Activated T-cell treated with anti-CD3 and anti-CD28 coated beads for 1 hour (primary cell): ENCODE measurements at places on chromosomes 12 and 14.

GRCh38 chr12:25771476-25771875 is 187.0 kb upstream of the RASSF8 start:
- no peak for DNase-seq

- DNase-seq = no peak
Observed at GRCh38 chr12:100959481-100959880, 164.9 kb downstream of the ANO4 start.

- DNase-seq = no peak
Observed at GRCh38 chr12:9730591-9730990, 2.3 kb downstream of the CLECL1 start.

DNA sequence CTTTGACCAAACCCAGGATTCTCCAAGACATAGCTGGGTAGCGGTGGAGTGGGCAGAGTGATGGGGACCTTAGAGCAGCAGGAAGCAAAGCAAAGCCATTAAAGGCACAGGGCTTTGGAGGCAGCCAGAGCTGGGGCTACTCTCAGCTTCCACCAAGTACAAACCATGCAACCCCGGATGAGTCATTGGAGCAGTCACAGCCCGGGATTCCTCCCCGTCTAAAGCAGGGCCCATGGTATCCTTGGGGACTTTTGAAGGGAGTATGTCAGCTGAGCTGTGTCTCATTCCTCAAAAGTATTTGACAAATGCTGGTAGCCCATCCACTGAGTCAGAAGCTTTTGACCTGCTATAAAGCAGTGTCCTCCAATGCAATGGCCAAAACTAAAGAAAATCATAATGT is 9.7 kb upstream of the IFI27 start:
- DNase-seq = no peak

GRCh38 chr14:84490081-84490480 is 1039.9 kb upstream of the FLRT2 start:
- no peak for DNase-seq

DNA sequence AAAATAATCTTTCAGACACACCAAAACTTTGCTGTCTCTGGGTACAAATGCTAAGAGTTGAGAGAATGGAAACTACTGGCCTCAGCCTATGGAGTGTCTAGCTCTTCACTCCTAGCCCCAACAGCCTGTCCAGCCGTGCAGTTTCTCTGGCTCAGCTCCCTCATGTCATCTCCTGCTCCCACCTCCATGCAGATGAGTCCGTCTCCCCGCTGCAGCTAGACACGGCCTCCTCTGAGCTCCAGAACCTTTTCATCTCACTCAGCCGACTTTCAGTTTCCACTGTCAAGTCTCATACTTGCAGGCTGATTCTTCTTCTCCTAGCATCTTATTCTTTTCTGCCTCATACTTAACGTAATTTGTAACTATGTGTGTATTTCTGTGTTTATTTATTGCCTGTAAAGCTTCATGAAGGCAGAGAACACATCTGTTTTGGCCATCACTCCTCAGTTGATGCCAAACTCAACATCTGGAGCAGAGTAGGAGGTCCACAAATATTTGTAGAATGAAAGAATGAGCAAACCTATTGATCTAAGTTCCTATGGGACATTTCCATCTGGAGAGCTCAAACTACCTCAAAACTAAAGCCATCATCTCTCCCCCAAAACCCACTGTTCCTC is 139.8 kb upstream of the PWP1 start:
- no peak for DNase-seq

GRCh38 chr14:64684091-64684490 is 20.1 kb upstream of the PLEKHG3 start:
- DNase-seq = no peak

DNA sequence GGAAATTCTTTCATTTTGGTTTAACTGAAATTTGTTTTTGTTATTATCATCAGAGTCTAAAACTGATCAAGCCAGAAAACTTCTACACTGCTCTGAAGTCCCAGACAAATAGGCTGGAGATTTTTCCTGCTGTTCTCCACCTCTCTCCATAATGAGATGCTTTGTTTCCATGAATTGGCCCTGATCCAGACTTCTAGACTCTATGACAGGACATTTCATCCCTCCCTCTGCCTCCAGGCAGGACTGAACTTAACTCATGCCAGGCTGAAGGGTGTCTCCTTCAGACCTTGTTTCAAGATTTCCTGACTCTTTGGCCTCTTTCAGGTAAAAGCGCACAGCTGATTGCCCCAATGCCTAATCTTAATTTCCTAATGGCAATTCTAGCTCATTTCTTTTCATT is 69.1 kb upstream of the HOXC13 start:
- DNase-seq = no peak

GRCh38 chr14:54654605-54655004 is 87.7 kb downstream of the SAMD4A start:
- DNase-seq = no peak

GRCh38 chr12:10503460-10503859 is 2.2 kb upstream of the EIF2S3B start:
- DNase-seq = no peak

- no peak for DNase-seq
Observed at GRCh38 chr12:45547822-45548221, 181.7 kb upstream of the ARID2 start.

DNA sequence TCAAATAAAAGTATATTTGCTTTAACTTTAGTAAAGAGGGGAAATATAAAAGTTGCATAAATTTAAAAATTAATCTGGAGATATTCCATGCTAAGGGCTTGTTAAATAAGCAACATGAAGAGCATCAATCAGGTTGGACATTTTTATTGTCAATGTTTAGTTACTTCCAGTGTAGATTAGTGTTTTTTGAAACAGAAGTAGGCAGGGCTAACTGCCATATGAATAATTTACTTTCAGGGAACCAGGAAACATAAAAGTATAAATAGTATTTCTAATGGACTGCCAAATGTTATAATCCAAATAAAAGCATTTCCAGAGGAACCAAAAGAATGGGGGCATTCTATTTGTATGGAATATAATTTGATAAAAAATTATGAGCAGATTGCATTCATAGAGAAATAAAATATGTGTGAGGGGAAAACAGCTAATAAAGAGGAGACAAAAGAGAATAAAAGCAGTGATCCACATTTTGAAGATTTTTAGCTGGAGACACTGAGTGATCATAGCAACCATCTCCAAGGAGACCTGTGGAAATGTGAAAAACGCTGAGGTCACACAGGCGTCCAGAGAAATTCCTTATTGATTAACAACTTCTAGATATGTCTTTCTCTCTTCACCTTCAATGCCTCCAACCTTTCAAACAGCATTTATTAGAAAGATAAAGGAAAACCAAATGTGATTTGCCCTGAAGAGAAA is 70.8 kb downstream of the SRGAP1 start:
- DNase-seq = no peak

- no peak for DNase-seq
Observed at GRCh38 chr12:89033062-89033461, 319.2 kb downstream of the DUSP6 start.

DNA sequence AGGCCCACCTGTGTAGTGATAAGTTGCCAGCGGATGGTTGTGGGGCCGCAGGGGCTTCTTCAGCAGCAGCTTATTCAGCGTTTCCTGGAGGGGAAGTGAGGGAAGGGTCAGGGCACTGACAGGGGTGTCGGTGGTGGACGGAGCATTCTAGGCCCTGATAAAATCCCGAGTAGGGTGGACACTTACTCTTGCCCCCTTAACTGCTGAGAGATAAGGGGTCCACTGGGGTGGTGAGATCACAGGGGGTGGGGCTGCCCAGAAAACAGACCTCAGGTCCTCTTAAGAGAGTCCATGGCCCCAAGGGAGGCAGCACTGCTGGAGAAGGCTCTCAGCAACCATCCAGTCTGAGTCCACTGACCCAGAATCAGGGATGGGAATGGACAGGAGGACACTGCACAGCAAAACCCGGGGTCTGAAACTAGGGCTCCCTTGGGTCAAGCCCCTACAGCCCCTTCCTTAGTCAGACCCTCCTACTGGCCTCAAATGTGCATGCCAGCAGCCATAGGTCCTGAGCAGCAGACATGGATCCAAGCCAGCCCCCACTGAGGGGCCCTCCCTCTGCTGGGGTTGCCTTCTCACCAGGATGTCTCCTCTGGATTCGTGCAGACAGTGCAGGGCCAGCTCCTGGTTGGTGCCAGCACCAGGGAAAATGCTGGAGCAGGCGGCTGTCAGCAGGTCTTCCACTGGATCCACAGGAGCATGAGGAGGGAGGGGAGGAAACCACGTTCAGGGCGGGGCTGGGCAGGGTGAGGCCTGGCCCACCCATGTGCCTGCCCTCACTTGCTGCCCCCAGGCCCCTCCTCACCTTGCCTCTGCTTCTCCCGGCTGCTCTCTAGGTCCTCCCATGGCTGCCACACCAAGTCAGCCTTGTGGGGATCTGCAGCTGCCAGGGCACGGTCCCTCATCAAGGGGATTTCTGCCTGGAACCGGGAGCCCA is 12.1 kb upstream of the PNMA1 start:
- no peak for DNase-seq

GRCh38 chr12:121560392-121561008 is 20.3 kb downstream of the KDM2B start:
- DNase-seq = no peak

DNA sequence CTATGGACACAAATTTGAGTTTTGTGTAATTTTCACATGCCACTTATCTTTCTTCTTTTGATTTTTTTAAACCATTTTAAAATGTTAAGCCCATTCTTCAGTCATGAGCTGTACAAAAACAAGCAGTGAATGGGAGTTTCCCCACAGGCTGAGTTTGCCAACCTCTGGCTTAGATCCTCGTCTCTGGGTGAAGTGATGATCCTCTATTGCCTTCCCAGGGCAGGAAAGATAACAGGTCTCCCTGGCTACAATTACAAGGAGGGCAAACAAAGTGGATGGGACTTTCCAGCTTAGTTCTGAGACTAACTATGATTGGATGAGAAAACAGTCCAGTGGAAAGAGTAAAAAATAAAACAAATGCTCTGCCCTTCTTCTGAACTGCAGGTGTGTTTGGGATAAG is 203.7 kb downstream of the SPTSSA start:
- DNase-seq = no peak

- no peak for DNase-seq
Observed at GRCh38 chr12:8156416-8156815, 399 bp upstream of the ZNF705A start.

- no peak for DNase-seq
Observed at GRCh38 chr14:71130491-71131179, 223.4 kb downstream of the PCNX1 start.

- DNase-seq = no peak
Observed at GRCh38 chr12:119072440-119072839, 91.1 kb downstream of the SRRM4 start.

GRCh38 chr14:81423504-81423903 is 23.4 kb upstream of the STON2 start:
- DNase-seq = no peak

GRCh38 chr12:76080017-76080728 is 4.3 kb downstream of the NAP1L1 start:
- DNase-seq = no peak

DNA sequence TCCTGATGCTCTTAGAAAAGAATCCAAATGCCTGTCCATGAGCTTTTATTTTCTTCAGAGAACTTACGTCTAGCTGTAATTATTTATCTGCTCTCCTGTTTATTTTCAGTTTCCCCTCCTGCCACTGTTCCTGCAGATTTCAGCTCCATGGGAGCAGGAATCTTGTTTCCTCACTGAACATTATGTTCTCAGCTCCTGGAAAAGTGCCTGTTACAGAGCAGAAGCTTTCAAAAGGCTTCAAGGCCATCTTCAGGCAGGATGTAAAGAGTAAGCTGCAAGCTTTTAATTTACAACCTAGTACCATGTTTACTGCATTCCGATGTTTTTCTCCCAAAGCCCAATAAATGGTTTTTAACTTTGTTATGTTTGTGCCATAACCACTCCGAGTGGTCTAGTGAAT is 98.4 kb upstream of the BTG1 start:
- DNase-seq = no peak

- DNase-seq = no peak
Observed at GRCh38 chr14:39957290-39957689, 525.1 kb upstream of the FBXO33 start.

DNA sequence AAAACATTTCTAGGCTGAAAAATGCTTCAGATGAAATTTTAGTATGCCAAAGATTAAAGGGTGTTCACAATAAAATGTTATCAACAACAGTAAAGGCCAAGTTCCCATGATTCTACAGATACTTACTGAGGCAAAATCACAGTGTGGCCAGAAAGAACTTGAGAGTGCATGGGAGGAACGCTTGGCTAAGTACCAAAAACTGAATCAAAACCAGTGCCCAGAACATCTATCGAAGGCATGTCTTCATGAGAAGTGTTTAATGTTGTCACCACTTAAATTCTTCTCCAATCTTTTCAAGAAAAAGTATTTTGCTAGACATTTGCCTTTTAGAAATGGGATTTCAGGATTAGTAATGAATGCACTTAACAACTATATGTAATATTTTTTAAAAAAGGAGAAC is 41.5 kb downstream of the KIF21A start:
- no peak for DNase-seq

DNA sequence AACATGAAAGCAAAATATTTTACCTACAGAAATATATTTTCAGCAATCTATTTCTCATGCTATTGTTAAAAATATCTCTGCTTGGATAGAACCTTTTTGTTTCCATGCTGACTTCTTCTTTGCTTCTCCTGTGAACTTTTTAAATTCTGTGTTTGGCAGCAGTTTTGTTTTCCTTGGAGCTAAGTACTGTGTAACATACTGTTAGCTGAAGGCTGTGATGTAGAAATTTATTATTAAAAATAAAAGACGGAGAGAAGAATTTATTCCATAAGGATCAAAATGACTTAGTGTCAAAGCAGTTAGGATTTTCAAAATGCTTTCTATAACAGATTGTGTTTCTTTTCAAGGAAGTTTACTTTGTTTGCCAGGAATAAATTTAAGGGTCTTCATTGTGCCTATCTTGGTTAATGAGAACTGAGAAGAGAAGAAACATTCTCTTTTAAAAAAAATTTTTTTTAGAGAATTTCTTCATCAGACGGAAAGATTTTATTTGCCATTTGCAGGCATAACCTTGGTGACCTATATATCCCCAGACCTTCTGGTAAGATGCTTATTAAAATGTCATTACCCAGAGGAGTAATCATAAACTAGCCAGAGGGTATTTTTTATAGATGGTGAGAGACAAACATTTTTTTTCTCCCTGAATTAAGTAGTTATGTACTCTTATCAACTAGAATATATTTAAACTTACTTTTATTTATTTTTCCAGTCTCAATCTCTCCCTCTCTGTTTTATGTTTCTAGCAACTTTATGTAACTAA is 147.1 kb upstream of the SLCO1C1 start:
- DNase-seq = no peak

GRCh38 chr12:116153113-116153512 is 124.4 kb downstream of the MED13L start:
- DNase-seq = no peak

DNA sequence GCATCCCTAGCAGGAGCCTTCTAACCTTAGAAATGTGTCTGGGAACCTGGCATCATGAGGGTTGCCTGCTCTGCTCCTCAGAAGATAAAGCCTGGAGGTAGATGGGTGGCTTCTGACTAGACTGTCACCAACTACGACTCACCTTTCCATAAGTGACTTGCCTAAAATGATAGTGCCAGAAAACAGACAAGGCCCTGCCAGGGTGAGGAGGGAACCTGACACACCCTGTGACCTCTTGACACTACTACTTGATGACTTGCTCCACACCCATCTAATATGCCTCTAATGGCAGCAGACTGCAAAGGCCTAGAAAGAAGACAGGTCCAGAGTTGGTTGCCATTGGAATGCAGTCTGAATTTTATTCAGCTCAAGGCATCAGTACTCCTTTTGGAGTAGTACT is 9.4 kb downstream of the RNF41 start:
- no peak for DNase-seq

GRCh38 chr12:28771968-28772367 is 377.1 kb upstream of the FAR2 start:
- DNase-seq = no peak
